ENCODE measurements at places on chromosomes 1 and 21. TPM values are rescaled to one million over a fixed set of nuclear protein-coding genes. Genes with fewer than 3 reads are reported as not detected.

GRCh38 chr1:200405264-200405663 lies 4.6 kb downstream of the ZNF281 start:
- no peak for DNase-seq

Gene TPTE
- total RNA-seq: not detected

Gene OR2G6
- not detected for total RNA-seq

DNA sequence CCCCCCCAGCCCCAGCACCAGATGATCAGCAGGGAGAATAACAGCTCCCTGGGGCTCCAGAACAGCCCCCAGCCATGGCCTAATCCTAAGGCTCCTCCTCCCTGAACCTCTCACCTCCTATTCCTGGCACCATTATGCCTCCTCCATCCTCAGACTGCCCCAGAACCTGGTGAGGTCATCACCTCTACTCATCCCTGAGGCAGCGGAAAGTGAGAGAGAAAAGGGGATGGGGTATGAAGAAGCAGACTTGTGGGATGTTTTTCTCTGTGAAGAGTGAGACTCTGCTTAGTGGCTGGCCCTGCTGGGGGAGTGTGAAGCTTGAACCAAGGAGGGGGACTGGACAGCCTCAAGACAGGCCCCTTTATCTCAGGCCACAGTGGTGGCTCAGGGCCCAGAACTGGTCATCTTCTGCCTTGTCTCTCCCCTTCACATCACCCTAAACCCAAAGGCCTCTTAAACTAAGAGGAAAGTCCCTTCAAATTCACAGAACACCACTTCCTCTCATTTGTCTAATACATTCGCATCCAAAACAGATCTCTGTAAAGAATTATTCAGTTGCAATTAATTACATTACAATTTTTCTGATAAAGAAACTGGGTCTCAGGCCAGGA lies 2.2 kb upstream of the PPM1J start:
- no peak for DNase-seq

GRCh38 chr1:168179438-168180147 lies 831 bp downstream of the TIPRL start:
- no peak for DNase-seq

Gene PADI4
- not detected for total RNA-seq

Gene LORICRIN
- not detected for total RNA-seq

- DNase-seq: no peak
Measured at GRCh38 chr1:21298981-21299391, 8.7 kb upstream of the ECE1 start.

Gene PAQR6
- total RNA-seq: 15.8 TPM

GRCh38 chr21:38756746-38757145 lies 49.0 kb upstream of the ETS2 start:
- no peak for DNase-seq

Gene LSS
- 225 TPM for total RNA-seq
